Smooth muscle cell of trachea (primary cell): ENCODE measurements at places on chromosomes 2 and 18. TPM values are rescaled to one million over a fixed set of nuclear protein-coding genes. Genes with fewer than 3 reads are reported as not detected.

LHCGR gene
- not detected in 2 replicates for total RNA-seq

IL1RL1 gene
- 0.33 and 0.44 TPM in 2 replicates for total RNA-seq

MAP2 gene
- total RNA-seq = 9.4 and 12.8 TPM in 2 replicates

IL36A gene
- not detected in 2 replicates for total RNA-seq

PID1 gene
- total RNA-seq = 21.1 and 26.1 TPM in 2 replicates

COL5A2 gene
- 279 and 388 TPM in 2 replicates for total RNA-seq

PSMA8 gene
- not detected in 2 replicates for total RNA-seq

GAL3ST2 gene
- total RNA-seq = 0.15 TPM in 1 of 2 replicates, not detected in the other

DSG1 gene
- not detected in 2 replicates for total RNA-seq

DUSP19 gene
- total RNA-seq = 3.5 TPM in 2 replicates

AGXT gene
- total RNA-seq = not detected in 2 replicates

ST8SIA5 gene
- total RNA-seq = 0.15 and 0.33 TPM in 2 replicates

CAPN13 gene
- not detected in 2 replicates for total RNA-seq

DCDC2C gene
- total RNA-seq = not detected in 2 replicates

INHA gene
- 0.29 and 0.33 TPM in 2 replicates for total RNA-seq

CIB4 gene
- not detected in 2 replicates for total RNA-seq

MYCN gene
- not detected in 2 replicates for total RNA-seq

LRP1B gene
- total RNA-seq = not detected in 2 replicates

BCL2 gene
- total RNA-seq = 2.5 and 3.1 TPM in 2 replicates

ACKR3 gene
- 0.73 and 3.0 TPM in 2 replicates for total RNA-seq

TEX44 gene
- not detected in 2 replicates for total RNA-seq

ASAP2 gene
- 26.0 and 33.3 TPM in 2 replicates for total RNA-seq

DAPL1 gene
- not detected in 2 replicates for total RNA-seq

LONRF2 gene
- under 0.01 TPM in 2 replicates for total RNA-seq

CRYGD gene
- not detected in 2 replicates for total RNA-seq

STAT4 gene
- 0.99 and 1.2 TPM in 2 replicates for total RNA-seq
